Left cardiac atrium (tissue), 4 donors: ENCODE measurements at places on chromosomes 12 and 14.
A peak's percentile ranks its signal among the peaks of the same experiment; 100 is the strongest.

- DNase-seq: no peak
Observed at GRCh38 chr14:77190977-77191376, 9.4 kb downstream of the TMEM63C start.

DNA sequence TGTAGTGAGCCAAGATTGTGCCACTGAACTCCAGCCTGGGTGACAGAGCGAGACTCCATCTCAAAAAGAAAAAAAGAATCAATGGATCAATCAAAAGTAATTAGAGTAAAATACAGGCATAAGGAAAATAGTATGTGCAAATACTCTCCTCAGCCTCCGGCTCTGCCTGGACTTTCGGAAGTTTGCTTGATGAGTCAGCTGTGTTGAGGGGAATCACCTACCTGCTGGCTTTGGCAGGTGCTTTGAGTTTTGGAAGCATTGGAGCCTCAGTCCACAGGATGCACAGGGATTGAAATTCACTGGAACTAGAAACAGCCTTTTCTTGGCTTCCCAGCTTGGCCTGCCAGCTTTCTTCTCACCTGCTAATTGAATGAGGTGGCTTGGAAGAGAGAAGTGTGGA is 268.2 kb downstream of the PCNX1 start:
- no peak for DNase-seq

DNA sequence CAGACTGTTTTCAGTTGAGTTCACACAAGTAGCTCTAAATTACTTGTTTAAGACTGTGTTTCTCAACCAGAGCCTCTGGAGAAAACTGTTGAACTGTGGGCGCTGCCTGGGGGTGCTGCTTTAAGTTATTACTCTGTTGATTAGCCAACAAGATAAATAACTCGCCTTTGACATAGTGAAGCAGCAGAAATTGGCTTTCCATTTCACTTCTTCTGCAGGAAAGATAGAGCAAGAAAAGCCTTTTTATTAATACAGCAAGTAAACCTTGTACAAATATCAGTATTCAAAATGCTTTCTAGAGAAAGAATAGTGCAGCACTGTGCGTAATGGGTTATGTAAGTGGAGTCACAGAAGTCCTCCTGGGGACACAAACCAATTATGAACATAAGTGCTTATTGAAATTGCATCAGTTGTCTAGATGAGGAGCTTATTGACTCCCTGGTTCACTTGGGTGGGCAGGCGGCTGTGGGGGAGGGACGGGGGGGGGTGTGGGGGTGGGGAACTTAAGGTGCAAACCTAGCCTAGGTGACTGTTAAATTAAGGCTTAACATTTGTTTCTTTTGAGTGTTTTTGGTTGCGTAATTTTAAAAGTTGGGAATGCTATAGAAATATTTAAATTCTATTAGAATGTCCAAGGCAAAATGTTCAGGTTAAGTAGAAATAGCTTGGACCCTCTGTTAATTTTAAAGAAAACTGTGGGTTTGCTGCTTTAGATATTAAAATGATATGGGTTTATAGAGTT is 6.3 kb downstream of the FRS2 start:
- DNase-seq: no peak

DNA sequence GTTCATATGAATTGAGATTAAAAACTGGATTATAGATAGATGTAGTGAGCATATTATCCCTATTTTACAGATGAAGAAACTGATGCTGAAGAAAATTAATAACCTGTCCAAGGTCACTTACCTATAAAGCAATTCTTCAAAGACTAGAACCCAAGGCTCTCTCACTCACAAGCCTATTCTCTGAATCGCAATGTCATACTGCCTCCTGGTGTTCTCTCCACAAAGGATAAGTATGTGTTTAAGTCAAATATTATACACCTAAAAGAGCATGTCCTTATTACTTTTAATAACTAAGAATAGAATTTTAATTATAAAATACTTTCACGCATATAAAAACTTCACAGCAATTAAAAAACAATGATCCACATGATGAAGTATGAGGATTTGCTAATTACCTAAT is 721.3 kb upstream of the USP15 start:
- DNase-seq: no peak

DNA sequence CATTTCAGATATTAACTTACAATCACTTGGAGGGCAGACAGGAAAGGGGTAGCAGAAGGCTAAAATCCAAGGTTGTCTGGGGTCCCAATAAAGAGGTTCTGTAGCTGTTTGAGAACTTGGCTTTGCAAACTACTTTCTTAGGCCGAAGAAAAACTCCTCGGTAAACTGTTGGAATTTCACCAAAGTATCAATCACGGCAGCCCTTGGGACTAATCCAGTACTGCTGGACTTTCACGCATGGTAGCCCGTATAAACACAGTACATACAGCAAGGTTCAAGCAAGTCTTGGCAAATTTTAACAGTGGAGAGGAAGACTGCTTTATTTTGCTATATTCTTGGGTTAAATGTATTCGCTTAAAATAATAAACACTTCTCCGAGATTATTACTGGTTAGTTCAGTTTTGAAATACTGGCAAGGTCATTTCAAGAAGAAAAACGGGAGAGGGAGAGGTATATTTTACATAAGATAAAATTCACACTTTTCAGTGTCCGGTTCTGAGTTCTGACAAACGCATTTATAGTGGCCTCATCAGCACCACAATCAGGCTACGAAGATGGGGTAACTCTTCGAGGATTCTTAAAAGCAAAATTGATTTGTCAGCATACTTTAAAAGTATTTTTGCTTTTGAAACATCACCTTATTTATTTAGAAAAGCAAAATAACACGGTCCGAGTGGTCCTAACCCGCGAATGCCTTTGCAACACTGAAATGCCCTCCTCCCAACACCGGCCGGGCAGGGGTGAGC is 1.3 kb downstream of the SETD3 start:
- no peak for DNase-seq

- peak; percentile 17 for DNase-seq
Observed at GRCh38 chr14:76765461-76765931, 4.2 kb downstream of the VASH1 start.

- DNase-seq: no peak
Observed at GRCh38 chr12:42525444-42525843, 64.1 kb downstream of the PRICKLE1 start.

GRCh38 chr12:4282892-4283511 is 9.4 kb downstream of the CCND2 start:
- no peak for DNase-seq

GRCh38 chr12:49201595-49202295 is 12.9 kb upstream of the TUBA1A start:
- peak; percentile 31 for DNase-seq

- DNase-seq: peak; percentile 79
Observed at GRCh38 chr14:94129758-94130414, 482 bp upstream of the IFI27L2 start.

DNA sequence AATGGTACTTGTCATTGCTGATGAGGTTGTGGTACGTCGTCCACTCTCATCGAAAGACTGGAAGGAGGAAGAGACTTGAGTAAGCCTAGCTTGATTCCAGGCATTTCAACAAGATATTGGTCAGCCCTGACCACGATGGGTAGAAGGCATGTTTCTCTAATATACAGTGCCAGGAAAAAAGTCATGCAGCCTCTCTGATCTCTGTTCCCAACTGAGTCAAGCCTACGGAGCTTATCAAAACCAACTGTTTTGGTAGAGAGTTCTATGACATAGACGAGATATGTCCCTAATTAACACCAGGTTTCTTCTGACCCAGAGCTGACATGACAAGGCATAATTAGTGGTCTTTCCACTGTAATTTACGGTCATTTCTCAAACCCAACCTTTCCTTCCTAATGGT is 58.5 kb downstream of the NIN start:
- DNase-seq: no peak

DNA sequence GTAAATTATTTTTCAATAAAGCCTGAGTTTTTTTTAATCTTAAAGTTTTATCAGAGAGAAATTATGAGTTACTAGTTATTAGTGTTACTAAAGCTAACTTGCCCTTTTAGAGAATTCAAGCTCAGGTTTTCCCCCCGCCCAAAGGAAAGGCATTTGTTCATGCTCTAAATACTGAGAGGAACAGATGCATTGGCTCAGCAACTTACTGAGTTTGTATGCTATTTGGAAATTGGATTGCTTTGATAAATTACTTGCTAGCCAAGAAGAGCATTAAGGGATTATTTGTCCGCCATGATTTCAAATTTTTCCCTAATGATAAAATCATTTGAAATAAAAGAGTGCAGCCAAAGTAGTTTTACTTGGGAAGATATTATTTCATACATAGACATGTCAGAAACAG is 149.4 kb downstream of the METTL25 start:
- no peak for DNase-seq

DNA sequence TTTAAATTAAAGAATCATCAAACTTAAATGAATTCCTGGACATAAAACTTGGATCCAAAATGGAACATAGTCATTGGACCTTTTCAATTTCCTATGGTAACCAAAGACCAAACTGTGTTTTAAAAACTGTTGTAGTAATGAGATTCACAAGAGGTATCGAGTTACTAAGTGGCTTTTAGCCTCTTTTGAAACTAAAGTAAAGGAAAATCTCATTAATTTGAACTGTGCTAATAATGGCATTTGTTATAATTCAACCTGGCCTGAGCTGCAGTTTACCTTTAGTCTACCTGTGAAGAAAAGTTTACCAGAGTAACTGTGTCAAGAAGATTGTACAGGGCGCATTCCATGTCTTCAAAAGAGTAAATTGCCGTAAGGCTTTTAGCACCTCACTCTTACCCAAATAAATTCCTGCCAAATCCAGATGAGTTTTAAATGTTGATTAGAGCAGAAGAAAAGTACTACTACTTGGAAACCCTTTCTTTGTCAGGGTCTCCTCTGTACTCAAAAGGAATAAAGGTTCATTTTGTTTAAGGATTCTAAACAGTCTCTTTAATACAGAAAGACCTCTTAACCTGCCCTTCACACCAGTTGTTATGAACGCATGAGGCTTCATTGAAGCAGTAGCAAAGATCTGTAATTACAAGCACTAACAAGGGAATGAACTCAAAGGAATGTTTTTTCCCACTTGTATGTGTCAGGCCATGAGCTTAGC is 17.1 kb upstream of the MED13L start:
- DNase-seq: no peak

GRCh38 chr14:84254290-84254689 is 1275.7 kb upstream of the FLRT2 start:
- no peak for DNase-seq

GRCh38 chr12:6534695-6534944 is 303 bp downstream of the GAPDH start:
- DNase-seq: peak; percentile 84

- DNase-seq: peak; percentile 53
Observed at GRCh38 chr14:90060312-90060964, 1.4 kb upstream of the KCNK13 start.

DNA sequence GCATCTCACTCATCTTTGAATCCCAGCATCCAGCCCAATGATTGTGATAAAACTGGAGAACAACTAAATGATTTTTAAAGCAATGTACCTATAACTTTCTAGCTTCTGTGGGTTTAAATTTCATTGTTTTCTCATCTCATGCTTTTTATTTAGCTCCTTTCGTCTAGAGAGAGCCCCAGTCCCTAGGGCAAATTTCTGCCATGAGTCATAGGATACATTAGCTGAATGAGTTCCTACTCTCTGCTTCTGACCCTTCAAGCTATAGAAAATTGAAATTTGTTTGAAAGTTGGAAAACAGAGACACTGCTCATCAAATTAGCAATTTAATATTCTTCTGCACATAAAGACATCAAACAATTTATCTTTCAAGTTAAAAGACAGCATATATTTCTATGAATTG is 113.9 kb downstream of the KIF21A start:
- no peak for DNase-seq
